ENCODE measurements at places on chromosomes 4 and X.
A peak's percentile ranks its signal among the peaks of the same experiment; 100 is the strongest.

DNA sequence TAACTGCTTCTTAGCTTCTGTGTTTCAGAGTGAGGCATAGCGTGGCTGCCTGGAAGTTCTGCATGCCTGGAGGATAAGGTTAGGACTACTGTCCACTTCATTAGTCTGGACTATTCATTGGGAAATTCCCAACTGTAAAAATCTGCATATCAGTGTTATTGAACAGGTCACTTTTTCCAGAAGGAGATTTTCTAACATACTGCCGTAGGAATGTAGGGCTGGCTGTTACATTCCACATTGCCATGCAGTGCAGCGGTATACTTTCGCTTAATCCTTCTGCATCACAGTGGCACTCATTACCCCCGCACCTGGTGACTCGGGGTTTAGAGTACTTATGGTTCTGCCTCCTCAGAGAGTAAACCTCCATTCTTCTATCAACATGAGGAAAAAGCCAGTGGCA is 104.6 kb downstream of the NPFFR2 start:
- no peak for DNase-seq

DNA sequence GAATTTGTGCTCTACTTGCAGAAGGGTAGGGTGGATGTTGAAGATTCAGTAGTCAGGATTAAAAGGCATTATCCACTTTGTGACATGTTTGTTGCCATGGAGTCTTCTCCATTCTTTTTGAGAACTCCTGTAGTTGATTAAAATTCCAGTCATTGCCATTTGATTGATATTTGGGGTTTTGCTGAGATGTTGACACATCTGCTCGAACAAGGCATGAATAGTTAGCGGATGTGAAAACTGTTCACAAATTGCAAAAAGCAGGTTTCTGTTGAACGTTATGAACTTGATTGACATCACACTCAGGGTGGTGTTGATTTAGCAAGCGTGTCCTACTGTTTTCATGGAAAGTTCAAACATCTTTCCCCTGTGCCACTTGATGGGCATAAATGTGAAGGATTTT is 16.9 kb downstream of the LIMCH1 start:
- no peak for DNase-seq

- DNase-seq, result peak; percentile 64
Observed at GRCh38 chr4:163544407-163545038, 50.0 kb downstream of the TMA16 start.

DNA sequence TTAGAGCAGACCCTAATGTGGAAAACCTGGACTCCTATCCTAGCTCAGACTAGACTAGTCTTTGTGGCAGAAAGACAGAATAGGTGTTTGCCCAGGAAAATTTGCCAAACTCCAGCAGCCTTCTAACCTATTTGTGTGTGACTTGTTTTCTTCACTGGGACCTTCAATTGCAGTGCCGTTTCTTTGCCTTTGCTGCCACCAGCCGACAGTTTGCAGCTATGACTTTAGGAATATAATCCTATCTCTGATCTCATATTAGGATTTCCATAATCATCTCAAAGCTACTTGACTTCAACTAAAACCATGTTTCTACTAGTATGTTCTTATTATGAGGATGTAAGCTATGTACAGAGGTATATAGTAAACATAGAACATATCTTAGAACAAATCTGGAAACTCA is 60.2 kb upstream of the PGAM4 start:
- no peak for DNase-seq

GRCh38 chr4:153217440-153217839 is 13.2 kb downstream of the TRIM2 start:
- no peak for DNase-seq

DNA sequence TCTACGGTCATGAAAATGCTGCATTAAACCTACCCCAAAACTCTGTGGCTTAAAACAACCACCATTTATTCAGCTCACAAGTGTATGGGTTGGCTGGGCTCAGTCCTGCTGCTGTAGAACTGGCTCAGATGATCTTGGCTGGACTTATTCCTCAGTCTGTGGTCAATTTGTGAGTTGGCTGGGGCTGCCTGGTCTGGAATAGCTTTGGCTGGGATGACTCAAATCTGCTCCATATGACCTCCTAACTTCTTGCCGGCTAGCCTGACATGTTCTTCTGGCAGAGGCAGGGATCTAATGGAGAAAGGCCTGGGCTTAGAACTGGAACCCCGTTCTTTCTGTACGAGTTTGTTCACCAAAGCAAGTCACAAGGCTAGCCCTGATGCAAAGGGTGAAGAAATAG is 71.7 kb downstream of the CFAP299 start:
- no peak for DNase-seq

DNA sequence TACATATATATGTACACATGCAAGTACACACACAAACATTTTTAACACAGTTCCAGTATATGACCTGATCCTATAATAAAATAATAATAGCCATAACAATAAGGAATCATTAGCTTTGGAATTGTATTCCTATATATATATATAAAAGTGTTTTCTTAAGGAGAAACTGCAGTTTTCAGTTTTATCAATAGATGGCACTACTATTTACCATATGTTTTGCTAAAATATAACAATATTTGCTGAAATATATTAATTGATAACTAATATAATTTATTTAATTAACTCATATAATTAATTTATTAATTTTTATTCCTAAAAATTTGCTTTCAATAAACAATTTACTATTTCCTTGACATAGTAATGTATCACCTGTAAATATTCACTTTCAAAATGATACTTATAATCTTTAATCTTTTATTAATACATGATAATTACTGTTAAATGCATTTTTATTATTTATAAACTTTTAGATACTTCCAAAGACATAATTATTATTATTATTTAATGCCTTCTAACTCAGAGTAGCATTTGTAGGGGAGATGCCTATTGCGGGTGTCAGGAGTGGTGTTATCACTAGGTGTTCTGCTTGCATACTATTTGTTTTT is 599.5 kb downstream of the FSTL5 start:
- no peak for DNase-seq

- DNase-seq, result no peak
Observed at GRCh38 chr4:111937368-111937767, 207.9 kb upstream of the FAM241A start.

Measured in activated CD8-positive, alpha-beta memory T cell treated with anti-CD3 and anti-CD28 coated beads, Interleukin-2, amount 50 U/mL, for 4 hours (primary cell).